ENCODE measurements at places on chromosomes 2 and 18. TPM values are rescaled to one million over a fixed set of nuclear protein-coding genes. Genes with fewer than 3 reads are reported as not detected.

DNA sequence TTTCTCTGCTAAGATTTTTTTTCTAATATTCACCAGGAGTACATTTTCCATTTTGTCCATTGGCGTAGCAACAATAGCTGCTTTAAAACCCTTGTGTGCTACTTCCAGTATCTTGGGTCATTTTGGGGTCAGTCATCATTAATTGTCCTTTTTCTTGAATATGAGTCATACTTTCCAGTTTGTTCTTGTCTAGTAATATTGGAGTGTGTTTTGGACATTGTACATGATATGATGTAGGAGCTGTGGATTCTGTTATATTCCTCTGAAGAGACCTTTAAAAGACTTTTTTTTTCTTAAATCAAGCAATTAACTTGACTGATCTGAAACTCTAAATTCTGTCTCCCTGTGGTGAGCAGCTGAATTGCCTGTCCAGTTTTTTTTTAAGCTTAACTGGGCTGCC lies 40.8 kb downstream of the AGPS start:
- DNase-seq: no peak

GRCh38 chr2:220779931-220780330 lies 792.2 kb downstream of the EPHA4 start:
- no peak for DNase-seq

DNA sequence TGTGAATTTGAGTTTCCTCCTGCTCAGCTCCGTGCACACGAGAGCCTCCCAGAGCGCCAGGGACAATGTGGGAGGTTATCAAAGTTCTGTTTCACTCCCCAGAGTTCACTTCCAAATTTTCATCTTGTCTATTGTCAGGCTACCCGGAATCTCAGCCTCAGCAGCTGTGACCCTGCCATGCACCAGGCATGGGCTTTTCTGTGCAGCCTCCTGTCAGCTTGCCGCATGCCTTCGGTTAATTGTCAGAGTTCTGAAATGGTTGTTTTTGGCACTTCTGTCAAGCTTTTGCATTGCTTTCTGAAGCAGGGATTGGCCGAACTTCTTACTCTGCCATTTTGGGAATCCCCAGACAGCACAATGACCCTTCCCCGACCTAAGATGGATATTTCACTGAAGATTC lies 60.4 kb downstream of the SH3YL1 start:
- no peak for DNase-seq

TRIM43 gene
- total RNA-seq: not detected

SCN7A gene
- total RNA-seq: 3.2 TPM

- DNase-seq: no peak
Observed at GRCh38 chr2:195695002-195695631, 38.1 kb downstream of the SLC39A10 start.

DNA sequence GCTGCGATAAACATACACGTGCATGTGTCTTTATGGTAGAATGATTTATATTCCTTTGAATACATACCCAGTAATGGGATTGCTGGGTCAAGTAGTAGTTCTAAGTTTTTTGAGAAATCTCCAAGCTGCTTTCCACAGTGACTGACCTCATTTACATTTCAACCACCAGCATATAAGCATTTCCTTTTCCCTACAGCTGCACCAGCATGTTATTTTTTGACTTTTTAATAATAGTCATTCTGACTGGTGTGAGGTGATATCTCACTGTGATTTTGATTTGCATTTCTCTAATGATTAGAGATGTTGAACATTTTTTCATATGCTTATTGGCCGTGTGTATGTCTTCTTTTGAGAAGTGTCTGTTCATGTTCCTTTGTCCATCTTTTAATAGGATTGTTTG lies 22.8 kb downstream of the GALNT1 start:
- DNase-seq: no peak

TEX44 gene
- total RNA-seq: not detected

GPD2 gene
- 16.6 TPM for total RNA-seq

DNA sequence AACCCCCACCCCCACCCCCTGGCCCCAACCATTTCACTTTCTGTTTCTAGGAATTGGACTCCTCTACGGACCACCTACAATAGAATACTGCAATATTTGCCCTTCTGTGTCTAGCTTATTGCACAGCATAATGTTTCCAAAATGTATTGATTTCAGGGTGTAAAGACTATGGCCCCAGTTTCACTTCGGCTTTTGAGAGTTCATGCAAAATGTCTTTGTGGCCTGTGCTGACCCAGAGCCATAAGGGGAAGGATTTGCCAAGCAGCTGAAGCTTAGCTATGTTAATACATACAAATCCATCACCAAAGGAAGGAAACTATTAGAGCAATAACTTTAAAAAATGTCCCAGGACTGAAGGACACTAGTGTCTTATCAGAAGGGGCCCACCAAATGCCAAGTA lies 11.2 kb upstream of the ATP9B start:
- no peak for DNase-seq

GCKR gene
- 2.9 TPM for total RNA-seq

DNA sequence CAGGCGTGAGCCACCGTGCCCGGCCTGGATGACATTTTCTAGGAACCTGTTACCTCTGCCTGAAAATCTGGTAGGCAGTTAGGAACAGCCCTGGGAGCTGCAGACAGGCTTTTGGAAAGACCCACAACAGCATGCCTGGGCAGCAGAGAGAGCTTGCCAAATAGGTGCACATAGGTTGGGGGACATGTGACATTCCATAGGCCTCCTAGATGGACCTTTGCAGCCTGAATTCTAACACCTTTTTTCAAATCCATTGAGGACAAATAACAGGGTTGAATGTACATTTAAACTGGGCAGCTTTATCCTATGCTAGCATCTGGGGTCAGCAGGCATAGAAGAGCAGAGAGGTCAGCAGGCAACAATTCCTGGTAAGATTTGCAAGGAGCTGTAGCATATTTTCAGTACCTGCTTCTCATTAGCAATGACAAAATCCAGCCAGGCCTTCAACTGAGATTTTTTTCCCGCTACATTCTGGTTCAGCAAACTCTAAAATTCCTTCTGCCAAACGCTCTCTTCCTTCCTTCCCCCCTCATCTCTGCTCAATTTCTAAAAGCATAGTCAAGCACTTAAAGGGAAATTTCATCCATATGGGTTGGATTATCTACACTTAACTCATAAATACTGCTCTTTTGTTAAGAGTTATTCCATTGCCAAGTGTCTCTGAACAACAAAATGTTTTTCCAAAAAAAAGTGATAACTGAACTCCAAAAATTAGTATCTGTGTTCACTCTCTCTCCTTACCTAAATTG lies 75.2 kb downstream of the SOWAHC start:
- DNase-seq: no peak

DNA sequence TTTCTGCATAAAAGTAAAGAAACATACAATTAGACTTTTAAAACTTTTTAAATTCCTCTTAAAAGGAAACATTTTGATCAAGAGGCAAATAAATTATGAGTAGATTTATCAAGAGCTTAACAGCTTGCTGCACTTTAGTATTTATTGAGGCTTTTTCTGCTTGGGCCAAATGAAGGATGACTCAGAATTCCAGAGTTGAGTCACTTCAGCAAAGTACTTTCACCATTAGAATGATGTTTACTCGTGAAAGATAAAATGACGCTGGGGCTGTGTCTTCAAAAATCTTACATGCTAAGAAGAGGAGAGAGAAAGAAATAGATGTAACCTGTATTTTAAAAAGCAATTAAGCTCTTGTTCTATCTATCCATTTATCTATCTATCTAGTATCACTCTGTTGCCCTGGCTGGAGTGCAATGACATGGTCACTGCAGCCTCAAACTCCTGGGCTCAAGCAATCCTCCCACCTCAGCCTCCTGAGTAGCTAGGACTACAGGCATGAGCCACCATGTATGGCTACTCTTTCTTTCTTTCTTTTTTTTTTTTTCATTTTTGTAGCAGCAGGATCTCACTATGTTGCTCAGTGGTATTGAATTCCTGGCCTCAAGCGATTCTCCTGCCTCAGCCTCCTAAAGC lies 75.3 kb upstream of the RIOK3 start:
- no peak for DNase-seq

- no peak for DNase-seq
Observed at GRCh38 chr2:159715451-159715850, 3.1 kb downstream of the MARCHF7 start.

ASB18 gene
- total RNA-seq: not detected

- no peak for DNase-seq
Observed at GRCh38 chr18:80188643-80189530, 58.4 kb downstream of the PARD6G start.

C2orf15 gene
- total RNA-seq: not detected

GRCh38 chr2:210558708-210559107 lies 2.3 kb downstream of the CPS1 start:
- no peak for DNase-seq

DSG4 gene
- total RNA-seq: not detected

TUBB8B gene
- total RNA-seq: not detected

DNA sequence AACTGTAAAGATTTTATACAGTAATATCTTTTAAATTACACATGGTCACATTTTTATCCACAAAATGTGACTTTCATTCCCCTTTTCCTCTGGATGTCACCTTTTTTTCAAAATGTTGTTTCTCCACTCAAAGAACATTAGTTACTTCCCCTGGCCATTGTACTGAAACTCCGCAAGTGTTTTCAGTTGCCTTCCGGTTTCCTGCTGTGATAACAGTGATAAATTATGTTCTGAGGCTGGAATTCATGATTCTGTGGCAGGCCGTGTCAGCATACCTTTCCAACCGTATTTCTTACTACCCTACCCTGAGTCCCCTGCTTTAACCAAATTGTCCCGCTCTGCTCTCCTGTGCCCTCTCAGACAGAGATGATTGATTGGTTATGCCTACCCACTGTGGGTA lies 53.5 kb downstream of the MGAT5 start:
- no peak for DNase-seq

CCDC85A gene
- 3.1 TPM for total RNA-seq

DNA sequence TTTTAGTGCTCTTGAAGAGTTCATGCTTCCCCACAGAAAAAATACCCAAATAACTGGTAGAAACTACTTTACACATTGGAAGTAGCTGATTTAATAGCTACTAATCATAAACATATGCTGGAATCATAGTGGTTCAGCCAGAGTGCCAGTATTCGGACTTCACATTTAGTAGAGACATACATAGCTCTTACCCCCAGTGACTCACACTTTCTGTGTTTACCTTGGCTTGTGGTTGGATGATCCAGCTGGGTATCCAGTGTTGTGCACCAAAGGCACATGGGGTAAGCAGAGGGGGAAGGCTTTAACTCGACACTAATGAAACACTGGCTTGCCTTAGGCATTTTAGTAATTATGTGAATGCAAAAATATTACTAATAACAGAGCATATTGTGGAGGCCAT lies 18.1 kb downstream of the ARHGAP28 start:
- DNase-seq: no peak

GRCh38 chr18:1133541-1133940 lies 228.9 kb downstream of the ADCYAP1 start:
- no peak for DNase-seq

Data from posterior vena cava (tissue), 2 donors.